Activated naive CD8-positive, alpha-beta T cell treated with anti-CD3 and anti-CD28 coated beads, Interleukin-2, amount 10 ng/mL, durations not matched to agents 7 days and 5 days (primary cell): ENCODE measurements at places on chromosomes 7 and 10.
A peak's percentile ranks its signal among the peaks of the same experiment; 100 is the strongest.

- DNase-seq = no peak
Observed at GRCh38 chr10:72006026-72006425, 41.8 kb downstream of the CHST3 start.

GRCh38 chr10:62177111-62177510, 91.5 kb downstream of the RTKN2 start:
- DNase-seq = no peak

- DNase-seq = no peak
Observed at GRCh38 chr7:140402178-140402835, 1.6 kb upstream of the RAB19 start.

- DNase-seq = no peak
Observed at GRCh38 chr10:52523696-52524095, 209.6 kb downstream of the DKK1 start.

- DNase-seq = no peak
Observed at GRCh38 chr7:3128857-3129490, 85.3 kb upstream of the CARD11 start.

GRCh38 chr10:48905311-48905710, 34.3 kb downstream of the LRRC18 start:
- DNase-seq = no peak

DNA sequence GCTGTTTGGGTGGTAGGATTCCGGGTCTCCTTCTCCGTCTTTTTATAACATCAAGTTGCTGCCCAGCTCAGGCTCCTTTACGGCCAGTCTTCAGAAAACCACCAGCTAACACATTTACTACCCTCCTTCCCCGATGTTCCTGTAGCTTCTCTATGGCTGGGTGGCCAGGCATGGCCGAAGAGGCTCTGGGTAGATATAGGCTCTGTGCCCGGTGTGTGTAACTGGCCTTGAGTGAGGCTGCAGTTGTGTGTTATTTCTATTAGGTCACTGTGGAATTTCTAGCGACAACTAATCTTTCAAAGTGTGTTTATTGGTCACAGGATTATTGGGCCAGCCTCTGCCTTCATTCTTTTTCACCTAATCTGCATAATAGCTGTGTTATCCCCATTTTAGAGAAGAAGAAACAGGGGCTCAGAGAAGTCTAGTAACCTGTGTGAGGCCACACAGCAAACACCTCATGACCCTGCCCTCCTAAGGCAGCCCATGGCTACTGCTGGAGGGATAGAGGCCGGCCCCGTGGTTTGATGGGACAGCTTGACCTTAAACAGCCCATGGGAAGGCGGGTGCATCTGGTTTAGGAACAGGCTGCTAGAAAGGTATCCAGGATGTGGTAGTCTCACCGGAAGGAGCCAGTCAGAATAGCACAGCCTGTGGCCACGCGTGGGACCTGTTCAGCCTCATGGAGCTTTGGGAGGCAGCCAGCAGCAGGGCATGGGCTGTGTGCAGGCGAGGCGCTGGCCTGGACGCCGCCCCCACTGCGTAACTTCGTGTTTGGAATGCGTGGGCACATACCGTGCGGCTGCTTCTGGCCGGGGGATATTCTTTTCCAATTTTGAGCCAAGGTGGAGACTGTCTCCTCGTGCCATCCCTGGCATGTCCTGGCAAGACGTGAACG, 29.7 kb downstream of the HTRA1 start:
- DNase-seq = peak; percentile 37

GRCh38 chr7:99449326-99449725, 10.6 kb downstream of the CPSF4 start:
- DNase-seq = no peak

GRCh38 chr10:15084502-15084922, 4.1 kb downstream of the ACBD7 start:
- no peak for DNase-seq

DNA sequence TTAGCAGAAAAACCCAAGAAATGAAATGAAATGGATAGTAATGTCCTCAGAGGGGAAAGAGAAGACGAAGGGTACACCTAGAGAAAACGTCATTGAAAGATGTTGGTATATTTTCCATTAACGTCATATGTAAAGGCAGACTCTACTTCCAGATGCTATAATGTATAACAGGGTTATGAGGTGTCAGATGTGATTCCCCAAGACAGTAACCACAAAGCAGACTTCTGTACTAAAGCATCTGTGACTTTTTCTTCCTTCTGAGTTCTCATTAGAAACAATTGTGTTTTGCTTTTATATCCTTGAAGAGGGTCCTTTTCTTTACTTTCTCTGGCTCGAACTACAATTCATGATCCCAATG, 37.4 kb downstream of the LRRC72 start:
- DNase-seq = no peak

DNA sequence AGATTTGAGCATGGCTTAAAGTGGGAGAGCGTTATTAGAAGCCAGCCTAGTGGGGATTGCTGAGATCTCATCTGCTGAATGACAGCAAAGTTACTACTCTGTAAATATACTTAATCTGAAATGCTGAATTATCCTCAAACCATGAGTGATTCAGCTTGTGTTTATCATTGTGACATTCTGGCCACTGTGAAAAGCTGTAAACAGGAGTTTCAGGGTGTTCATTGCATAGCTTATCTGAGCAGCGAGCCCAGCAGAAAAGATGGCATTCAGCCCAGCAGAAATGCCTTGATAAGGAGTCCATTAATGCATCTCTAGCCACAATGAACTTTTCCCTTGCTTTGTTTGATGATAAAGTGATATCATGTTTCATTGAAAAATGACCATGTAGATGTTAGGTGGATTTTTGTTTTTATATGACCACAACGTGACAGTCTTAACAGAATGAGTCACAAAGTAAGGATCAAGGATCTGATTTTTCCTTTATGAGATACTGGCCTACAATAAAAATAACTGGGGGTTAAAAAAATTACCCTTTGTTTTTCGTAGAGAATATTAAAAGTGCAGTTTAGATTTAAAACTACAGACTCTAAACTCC, 7.8 kb downstream of the TES start:
- no peak for DNase-seq
